Stimulated activated CD4-positive, alpha-beta T cell treated with anti-CD3 and anti-CD28 coated beads, Interleukin-1b, Interleukin-23, amount 100 ng/mL, for 1 hour (primary cell): ENCODE measurements at places on chromosomes 11 and 22.
A peak's percentile ranks its signal among the peaks of the same experiment; 100 is the strongest.

GRCh38 chr11:130520271-130520671, 71.8 kb downstream of the ADAMTS15 start:
- no peak for DNase-seq

- no peak for DNase-seq
Measured at GRCh38 chr11:67268081-67268961, 2.0 kb downstream of the GRK2 start.

DNA sequence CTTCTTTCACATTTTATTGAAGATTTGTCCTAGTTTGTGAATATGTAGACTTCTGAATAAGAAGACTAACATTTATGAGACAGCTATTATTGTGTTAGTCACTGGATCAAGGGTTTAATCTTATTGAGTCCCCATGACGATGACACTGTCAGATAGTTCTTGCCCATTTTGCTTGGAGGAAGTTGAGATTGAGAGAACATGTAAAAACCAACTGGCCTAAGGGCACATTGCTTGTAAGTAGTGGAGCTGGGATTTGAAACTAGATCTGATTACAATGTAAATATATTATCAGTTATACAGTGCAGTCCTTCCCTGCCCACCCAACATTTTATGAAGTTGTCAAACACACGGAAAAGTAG, 134.7 kb downstream of the HIPK3 start:
- DNase-seq: no peak

DNA sequence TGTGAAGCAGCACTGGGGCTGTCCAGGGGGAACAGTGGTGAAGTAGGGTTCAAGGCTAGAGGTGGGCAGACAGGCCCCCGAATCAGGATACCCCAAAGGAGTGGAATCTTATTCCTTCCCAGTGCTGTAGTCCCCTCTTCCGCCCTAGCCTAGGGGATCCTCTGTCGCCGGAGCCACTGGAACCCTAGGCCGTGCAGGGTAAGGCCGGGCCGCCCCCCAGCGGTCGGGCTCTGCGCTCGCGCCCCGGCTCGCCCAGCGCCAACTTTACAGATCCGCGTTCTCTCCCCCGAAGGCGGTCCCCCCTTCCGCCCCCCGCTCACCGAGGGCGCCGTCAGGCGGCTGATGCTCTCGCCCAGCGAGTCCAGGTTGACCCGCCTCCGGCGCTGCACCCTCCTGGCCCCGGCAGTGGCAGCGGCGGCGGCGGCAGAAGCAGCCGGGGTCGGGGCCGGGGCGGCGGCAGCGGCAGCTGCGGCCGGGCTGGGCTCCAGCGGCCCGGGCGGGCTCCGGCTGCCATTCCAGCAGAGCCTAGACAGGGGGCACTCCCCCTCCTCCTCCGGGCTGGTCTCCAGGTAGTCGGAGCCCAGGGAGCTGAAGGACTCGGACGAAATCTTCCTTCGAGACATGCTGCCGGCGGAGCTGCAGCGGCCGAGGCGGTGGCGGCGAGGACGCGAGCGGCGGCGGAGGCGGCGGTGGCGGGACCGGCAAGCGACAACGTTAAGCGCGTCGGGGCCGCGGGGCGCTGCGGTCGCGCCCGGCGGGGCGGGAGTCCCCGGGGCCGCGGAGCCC, 650 bp downstream of the GUCY1A2 start:
- DNase-seq: no peak

DNA sequence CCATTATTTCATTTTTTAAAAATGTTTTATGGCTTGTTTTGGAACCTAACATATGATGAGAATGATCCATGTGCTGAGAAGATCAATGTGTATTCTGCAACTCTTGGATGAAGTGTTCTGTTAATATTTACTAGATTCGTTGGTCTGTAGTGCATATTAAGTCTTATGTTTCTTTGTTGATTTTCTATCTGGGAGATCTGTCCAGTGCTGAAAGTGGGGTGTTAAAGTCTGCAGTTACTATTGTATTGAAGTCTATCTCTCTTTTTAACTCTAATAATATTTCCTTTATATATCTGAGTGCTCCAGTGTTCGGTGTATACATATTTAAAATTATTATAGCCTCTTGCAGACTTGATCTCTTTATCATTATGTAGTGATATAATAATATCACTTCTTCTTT, 11.9 kb downstream of the PATE3 start:
- DNase-seq: no peak

DNA sequence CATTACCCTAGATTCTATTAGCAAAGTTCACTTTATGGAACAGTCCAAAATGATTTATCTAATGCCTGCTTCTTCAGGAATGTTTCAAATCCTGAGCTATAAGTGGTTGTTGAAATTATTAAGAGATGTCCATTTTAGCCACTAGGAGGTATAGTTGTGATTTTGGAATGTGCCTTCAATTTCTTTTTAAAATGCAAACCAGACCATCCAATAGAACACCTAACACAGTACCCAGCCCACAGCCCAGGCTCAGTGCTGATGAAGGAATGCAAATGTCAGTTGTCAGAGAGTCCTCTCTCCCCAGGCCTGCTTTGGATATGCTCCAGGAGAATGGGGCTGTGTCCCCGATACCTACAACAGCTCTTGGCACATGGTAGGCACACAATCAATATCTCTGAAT, 85.8 kb upstream of the E2F8 start:
- DNase-seq: no peak

DNA sequence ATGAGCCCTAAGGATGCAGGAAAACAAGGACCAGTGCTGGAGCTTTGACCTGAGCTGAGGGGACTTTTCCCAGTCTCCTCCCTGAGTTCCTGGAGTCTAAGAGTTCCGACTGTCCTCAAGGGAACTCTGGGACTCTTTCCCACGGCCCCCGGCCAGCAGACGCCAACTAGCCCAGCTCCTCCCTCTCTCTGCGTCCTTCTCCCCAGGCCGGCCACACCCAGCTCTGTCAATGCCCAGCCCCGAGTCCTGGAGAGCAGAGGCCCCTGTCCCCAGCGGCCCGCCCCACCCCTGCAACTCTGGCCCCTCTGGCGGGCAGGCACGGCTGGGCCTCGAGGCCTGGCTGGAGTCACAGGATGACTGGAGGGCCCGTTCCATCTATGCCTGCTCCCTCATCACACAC, 29.8 kb downstream of the NECTIN1 start:
- no peak for DNase-seq

GRCh38 chr11:42647993-42648392, 663.8 kb upstream of the API5 start:
- DNase-seq: no peak

- DNase-seq: no peak
Measured at GRCh38 chr11:75298191-75298975, 53.1 kb downstream of the ARRB1 start.

- no peak for DNase-seq
Measured at GRCh38 chr22:49956914-49957825, 3.4 kb upstream of the PIM3 start.

DNA sequence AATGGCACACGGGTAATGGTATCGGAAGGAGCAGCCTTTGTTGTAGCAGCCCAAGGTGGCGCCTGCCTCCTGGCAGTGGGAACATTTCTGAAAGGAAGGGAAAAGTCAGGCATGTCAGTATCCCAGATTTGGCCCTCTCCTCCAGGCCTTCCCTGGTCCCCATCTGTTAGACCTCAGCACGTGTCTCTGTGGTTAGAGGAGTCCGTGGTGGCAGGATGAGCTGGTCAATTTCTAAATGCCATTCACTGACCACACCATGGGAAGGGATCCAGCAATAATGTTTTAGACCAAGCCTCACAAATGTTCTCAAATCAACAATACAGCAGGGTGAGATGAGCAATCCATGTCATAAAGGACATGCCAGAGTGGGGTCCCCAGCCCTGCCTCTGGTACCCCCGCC, 49.0 kb upstream of the CYP2D6 start:
- DNase-seq: no peak

DNA sequence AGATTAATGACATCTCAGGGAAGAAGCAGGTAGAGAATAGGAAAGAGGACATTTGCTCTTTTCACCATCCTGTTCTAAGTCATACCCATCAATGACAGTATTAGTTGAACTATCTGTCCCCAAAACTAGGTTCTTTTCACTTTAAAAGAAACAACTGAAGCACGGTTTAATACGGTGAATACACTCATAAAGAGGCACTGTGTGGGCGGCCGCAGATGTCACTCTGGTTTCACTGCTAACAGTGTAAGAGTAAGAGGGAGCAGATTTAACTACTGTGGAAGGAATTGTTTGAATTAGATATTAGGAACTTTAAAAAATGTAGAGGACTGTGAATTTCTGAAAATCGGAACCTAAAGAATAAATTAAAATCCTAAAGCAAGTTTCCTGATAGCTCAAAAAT, 49.5 kb downstream of the VSIG10L2 start:
- DNase-seq: peak; percentile 4

DNA sequence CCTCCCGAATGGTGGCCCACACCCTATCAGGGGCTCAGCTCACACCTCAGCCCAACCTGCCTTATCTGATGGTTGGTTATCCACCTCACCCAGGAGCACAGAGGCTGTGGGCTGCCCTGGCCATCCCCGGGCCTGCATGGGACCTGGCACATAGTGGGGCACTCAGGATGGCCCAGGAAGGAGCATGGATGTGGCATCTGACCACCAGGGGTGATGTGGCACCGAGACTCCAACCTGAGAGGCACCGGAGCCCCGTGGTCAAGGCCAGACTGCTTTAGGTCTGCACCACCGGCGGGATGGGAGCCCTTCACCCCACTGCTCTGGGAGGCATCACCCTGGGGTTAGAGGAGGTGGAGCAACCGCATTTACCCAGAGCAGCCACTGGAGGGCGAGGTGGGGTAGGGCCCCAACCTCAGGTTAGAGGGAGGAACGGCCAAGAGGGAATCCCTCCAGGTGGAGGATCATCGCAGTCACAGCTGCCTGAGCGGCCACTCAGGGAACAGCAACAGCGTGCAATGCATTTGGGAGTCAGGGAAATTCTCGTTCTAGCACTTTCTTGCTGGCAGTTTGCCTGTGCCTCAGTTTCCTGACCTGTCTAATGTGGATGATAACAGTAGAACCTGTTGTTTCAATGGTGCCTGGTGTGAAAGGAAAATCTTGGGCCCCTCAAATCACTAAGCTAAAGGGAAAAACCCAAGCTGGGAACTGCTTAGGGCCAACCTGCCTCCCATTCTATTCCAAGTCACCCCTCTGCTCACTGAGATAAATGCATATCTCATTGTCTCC, 52.9 kb upstream of the CARS1 start:
- no peak for DNase-seq

DNA sequence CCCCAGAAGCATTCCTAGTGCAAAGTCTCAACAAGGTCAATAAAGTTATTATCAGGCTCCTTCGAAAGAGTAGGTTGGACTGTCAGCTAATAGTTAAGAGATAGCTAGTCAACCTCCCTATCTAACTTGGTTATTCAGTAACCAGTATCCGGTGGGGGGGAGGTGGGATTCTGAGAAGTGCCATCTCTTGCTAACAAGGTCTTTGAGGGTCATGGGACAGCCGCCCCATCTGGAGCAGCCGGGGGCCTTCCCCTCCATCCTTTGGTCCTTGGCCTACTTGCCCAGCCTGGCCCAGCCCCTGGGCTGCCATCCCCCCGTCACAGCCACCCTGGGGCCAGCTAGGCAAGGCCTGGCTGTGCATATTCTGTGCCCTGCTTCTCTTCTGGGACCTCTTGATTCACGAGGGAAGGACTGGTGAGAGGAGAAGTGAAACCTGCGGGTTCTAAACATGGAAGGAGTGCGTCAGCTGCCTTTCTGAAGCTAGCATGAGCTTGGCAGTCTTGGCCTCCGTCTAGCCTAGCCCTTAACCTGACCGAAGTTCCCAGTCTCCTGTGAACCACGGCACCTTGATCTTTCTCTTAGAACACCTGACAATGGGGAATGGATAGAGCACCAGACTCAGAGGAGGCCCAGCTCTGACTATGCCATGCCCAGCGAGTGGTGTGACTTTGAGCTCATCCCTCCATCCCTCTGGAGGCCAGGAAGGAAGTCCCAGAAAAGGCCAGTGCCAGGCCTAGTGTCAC, 9.3 kb downstream of the SLC37A2 start:
- DNase-seq: no peak

DNA sequence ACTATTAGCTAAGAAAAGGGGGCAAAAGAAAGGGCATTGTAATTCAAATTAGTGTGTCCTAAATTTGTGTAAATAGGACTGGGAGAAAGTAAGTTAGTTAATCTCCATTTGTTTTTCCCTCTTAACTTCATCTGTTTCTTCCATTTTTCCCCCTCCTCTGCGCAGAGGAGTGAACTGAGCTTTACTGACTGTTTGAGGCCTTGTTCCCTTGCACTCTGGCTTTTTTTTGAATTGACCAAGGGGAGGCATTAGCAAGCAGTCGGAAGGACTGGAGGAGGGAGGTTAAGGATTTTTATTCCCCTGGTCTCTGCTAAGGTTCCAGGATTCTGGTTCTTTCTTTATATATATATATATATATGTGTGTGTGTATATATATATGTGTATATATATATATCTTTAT, 15.2 kb upstream of the FANCF start:
- no peak for DNase-seq

DNA sequence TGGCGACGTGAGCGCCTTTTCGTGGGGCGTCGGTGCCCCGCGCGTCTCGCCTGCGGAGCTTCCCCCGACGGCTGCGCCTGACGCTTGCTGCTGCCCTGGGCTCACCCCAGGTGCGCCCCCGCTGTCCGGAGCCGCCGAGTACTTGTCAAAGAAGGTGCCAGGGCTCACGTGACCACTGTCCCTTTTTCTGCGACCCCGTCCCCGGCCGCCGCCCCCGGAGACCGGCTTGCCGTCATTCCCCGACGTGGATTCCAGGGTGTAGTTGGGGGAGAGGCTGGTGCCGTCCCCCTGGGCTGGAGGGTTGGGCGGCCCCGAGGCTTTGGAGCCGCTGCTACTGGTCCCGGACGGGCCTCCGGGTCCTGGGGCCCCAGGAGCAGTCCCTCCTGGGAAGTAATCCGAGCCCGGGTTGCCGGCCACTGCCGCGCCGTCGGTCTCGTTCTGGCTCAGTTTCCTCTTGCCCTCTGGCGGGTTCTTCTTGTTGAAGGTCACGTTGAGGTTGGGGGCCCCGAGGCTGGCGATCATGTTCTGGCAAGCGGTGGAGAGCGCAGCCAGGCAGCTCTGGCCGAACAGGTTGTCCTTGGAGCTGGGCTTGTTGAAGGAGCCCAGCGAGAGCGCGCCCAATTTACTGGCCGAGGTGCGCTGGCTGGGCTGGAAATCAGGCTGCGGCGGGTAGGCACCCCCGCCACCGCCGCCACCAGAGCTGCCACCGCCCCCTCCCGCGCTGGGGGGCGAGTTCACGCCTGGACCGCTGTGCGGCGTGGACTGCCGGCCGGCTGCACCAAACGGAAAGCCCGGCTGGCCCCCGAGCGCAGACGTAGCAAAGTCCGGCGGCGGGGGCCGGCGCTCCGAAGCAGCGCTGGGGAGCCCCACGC, 3.8 kb downstream of the MN1 start:
- DNase-seq: no peak

- DNase-seq: no peak
Measured at GRCh38 chr22:35742342-35743100, 24.8 kb downstream of the APOL5 start.
